HTR-8/SVneo (cell line): ENCODE measurements at places on chromosomes 16 and 17.

GRCh38 chr17:43823350-43824084, 9.4 kb downstream of the MPP3 start:
- no peak for DNase-seq

- DNase-seq, result no peak
Measured at GRCh38 chr17:45380991-45381390, 51.7 kb downstream of the ARHGAP27 start.

DNA sequence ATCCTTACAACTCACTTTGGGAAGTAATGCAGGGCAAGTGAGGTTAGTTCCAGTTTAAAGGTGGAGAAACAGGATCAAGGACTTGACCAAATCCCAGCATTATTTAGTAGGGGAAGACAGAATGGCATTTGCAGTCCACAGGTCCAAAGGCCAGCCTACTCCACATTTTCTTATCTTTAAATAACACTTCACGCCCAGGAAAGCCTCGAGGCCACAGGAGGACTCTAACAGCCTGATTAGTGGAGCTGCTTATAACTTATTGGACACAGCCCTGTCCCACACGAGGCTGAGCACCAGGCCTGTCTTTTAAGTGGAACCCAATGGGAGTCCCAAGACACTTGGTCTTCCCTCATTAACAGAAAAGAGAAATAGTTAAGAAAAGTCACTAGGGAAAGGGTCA, 12.1 kb upstream of the HYDIN start:
- no peak for DNase-seq

DNA sequence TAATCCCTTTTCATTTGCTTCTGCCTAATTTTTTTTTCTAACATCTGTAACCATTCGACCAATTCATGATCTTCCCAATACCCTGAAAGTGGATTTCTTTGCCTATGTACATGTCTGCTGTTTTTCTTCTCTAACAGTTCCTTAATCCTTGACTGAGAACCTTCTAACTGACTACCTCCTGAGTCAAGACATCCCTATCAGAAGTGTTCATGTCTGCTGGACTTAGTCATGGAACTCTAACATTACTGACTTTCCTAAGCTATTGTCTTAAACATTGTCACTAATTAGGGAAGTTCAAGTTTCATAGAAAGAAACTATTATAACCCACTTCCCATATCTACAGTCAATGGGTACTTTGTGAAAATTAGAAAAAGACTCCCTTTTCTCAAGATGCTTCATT, 52.4 kb upstream of the IRX5 start:
- DNase-seq, result no peak

DNA sequence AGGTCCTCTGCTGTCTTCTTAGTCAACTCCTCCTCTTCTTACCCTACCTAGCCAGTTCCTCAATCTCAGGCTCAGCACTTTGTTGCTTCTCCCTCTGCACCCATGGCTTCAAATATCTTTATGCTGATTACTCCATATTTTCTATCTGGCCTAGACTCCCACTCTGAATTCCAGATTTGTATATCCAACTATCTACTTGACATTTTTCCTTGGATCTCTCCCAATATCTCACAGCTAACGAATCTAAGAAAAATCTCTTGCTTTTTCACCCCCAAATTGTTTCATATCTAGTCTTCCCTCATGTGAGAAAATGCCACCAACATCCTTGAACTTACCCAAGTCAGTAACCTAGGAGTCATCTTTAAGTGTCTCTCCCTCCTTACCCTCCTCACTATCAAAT, 176.4 kb upstream of the ERCC4 start:
- no peak for DNase-seq

DNA sequence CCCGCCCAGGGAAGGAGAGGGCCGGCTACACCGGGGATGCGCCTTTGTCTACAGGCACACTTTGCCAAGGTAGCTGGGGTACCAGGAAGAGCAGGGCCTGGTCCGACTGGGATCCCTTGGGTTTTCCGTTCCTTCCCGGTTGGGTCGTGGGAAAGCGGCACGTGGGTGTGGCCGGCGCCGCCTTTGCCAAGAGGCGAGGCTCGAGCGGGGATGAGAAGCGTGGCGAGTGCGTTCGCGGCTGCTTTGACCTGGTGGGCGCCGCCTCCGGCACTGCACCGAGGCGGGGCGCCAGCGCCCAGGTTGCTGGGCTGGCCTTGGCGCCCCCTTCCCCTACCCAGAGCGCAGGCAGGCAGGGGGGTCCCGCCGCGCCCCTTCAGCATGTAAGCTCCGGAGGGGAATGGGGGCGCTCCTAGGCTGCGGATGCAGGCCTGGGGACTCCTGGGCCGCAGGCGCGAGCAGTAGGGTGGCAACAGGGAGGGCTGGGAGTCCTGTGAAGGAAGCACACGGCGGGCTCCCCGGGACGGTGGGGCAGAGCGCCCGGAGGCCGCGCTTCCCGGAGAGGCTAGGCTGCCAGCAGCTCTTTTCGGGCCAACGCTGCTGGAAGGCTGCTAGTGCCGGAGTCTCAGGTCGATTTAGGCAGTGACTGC, 2.0 kb downstream of the HAS3 start:
- no peak for DNase-seq

DNA sequence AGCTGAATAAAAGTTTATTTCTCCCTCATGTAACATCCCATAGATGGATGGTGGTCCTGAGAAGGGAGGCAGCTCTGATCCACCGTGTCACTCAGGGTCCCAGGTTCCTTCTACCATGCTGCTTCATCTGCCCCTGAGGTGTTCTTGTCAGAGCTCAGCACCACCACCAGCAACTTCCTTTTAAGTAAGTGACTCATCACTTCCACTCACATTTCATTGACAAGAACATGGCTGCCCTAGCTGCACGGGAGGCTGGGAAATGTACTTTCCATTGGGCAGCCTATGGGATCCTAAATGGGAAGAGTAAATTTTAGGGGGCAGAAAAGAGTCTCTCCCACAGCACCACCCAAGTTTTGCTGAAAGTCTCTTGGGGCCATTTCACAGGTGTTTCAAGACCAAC, 134.7 kb downstream of the USP31 start:
- no peak for DNase-seq

DNA sequence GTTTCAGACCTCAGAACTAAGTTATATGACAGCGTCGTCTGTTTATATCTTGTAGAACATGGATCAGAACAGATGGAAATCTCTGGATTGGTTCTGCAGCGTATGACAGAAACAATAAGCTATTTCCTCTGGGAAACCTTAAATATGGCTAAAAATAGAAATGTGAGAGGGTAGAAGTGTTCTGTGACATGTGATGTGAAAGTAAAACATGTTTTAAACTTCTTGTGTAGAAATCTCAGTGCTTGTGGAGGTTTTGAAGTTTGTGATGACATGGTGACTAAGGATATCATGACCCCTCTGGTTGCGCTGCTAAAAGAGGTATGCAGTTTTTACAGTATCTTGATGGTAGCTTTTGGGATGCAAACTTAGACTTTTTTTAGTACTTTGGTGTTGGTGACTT, 2.8 kb downstream of the HEATR3 start:
- DNase-seq, result no peak

DNA sequence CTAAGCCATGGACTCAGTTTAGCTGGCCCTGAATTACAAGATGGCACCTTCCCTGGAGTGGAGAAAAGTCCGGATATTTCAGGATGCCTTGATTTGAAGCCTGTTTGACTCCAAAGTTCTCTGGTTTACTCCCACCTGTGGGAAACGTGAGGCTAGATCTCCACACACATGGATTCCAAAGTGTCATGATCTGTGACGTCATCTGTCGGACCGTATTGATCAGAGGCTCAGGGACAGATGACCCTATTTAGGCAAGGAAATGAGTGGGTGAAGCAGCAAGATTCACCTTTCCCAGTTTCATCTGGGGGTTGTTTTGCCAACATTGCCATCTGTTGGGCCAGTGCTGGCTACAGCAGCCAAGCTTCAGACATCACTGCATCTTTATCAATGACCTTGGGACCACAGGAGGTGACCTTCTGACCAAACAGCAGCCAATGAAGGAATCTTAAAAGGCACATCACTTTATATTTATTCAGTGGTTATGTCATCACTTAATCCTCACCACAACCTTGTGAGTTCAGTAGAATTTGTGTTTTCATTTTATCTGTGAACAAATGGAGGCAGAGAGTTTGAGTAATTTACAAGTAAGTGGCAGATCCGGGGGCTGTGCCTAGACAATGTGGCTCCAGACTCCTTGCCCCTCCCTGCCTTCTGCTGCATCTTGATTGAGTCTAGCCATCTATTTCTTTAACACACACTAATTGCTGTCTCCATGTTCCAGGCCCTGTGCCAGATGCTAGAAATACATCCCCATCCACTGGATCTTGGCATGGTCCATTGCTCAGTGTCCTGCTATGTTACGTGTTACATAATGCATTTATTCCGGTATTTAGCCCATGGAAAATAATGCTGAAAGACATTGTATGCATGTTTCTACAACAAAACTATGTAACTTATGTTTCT, 1.5 kb upstream of the CDH13 start:
- DNase-seq, result no peak

DNA sequence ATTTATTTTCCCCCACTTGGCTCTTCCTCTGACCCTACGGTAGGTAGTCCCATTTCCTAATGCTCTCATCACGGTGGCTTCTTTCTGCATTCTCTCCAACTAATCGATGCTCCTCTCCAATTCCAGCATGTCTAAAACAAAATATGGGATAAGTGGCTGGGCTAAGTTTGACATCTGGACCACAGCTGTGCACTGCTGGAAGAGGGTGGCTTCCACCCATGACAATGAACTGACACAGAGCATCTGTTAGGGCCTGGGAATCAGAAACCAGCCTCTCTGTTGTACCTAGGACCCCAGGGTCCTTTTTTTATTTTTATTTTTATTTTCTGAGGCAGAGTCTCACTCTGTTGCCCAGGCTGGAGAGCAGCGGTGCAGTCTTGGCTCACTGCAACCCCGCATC, 29.0 kb upstream of the SLC39A11 start:
- DNase-seq, result no peak

- DNase-seq, result no peak
Measured at GRCh38 chr17:34843682-34844081, 117.6 kb downstream of the CCT6B start.

- no peak for DNase-seq
Measured at GRCh38 chr16:19123535-19124178, 9.9 kb downstream of the ITPRIPL2 start.
